ENCODE measurements at places on chromosomes 1 and 21.

DNA sequence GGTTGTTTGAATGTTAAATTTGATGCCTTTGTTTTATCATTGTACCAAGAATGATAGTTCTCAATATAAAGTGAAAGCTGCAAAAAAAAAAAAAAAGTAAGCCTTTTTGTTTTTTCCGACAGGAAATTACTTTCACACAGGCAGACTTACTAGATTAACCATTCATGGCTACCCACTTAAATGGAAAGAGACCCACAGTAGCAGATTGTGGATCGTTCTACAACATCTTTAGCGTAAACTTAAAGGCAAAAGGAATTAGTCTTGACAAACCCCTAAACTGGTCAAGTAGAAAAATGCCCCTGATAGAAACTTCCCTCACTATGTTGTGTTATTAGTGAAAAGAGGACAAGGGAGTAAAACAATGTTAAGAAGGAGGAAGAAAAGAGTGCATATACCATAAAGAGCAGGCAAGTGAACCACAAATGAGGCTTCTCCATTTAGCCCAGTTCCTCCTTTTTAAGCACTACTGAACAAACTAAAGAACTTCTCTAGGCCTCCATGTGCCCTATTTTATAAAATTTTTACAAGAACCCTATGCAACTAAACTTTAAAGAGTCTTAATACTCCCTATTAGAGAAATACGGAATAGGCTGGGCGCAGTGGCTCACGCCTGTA, 1560.3 kb downstream of the MRPL39 start:
- no peak for DNase-seq

GRCh38 chr1:37479255-37480124, 5.1 kb downstream of the ZC3H12A start:
- DNase-seq: peak; percentile 76

GRCh38 chr1:2416403-2416802, 4.0 kb upstream of the PEX10 start:
- DNase-seq: no peak

- DNase-seq: no peak
Observed at GRCh38 chr1:45551684-45552083, 1.1 kb downstream of the AKR1A1 start.

DNA sequence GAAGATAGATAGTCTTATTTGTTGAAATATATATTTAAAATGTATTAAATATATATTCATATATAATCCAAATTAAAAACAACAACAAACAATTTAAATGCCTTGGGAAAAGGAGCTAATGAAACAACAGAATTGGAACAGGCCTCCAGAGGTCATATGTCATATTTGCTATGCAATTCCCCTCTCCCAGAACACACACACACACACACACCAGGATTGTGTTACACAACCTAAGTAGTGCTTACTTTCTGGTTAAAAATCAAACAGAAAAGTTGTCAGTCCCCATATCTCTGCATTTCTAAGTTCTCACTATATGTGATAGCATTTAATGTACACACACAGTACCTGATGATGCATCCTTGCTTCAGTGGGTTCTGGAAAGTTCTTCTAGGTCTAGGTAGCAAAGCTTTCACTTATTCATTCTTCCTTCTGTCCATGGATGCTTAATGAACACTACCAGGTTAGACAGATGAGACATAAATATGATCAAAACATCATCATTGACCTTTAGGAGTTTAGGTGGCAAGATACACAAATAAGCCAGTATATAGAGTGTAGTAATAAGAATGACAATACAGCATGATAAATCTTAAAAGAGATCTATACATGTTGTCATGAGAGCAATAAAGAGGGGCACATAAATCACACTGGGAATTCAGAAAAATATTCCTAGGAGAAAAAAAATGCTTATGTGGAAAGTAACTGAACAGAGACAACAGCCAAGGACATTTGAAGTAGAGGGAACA, 662.8 kb downstream of the PTPRC start:
- DNase-seq: no peak

GRCh38 chr1:217989510-217989909, 295.6 kb upstream of the RRP15 start:
- DNase-seq: no peak

GRCh38 chr21:16279731-16280581, 550.2 kb downstream of the USP25 start:
- no peak for DNase-seq

DNA sequence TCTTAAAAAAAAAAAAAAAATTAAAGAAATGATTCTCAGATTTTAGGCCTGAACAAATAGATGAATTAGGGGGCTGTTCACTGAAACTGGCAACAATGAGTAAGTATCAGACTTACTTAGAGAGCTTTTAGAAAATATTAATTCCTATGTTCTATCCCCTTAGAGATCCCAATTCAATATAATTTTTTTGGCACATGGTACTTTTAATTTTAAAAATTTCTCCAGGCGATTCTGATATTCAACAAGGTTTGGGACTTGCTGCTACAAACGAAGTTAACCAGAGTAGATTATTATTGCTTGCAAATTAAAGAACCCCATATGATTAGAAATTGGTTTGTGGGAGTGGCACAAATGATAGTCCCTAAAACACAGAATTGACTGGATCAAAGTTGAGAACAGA, 11.4 kb downstream of the SCMH1 start:
- DNase-seq: no peak
